ENCODE measurements at places on chromosomes 4 and X.

GRCh38 chr4:79585834-79586233 is 177.8 kb upstream of the GK2 start:
- no peak for DNase-seq

DNA sequence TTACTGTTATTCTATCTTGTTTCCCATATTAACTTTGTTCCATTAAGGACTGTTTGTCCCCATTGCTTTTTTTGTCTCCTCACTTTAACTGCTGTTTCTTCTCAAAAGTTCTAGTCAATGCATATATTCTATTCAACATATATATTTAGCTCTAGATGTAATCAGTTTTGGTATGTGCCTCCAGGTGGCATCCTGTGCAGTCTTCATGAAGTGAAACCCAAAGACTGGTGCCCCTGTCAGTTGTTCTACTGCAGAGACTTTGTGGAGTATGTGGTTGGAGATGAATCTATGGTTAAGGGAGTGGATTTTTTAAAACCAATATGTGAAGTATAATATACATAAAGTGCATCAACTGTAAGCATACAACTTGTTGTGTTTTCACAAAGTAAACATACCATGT is 57.0 kb downstream of the VAMP7 start:
- DNase-seq: no peak

DNA sequence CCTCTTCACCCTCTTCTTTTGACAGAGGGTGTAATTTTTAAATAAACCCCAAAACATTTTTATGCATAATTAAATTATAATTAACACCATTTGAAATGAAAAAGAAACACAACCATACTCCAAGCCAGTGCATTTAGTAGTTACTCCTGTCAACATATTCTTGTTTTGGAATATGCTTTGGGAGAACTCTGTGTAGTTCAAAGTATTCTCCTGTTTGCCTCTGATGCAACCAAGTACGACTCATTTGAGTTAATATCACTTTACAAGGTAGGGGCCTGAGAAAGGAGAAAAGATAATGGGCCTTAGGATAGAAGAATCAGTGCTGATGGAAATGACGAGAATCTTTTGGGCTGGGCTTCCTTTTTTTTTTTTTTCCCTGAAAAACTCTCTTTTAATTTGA is 2.7 kb downstream of the PTPN13 start:
- no peak for DNase-seq

- DNase-seq: no peak
These were observed 34.9 kb upstream of the PPP2R2C start for GRCh38 chr4:6507345-6507744.

DNA sequence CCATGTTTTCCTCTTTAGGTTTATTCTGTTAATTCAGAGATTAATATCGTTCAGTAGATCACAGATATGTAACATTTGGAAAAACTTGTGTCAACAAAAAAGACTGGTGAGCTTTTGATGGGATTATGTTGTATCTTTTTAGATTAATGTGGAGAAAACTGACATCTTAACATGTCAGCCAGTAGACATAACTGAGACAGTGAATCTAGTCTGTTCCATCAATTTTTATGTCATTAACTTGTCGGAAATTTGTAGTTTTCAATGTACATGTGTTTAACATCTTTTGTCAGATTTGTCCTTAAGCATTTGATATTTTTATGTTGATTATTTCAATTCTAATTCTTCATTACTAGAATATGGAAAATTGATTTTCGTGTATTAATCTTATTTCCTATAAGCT is 42.0 kb downstream of the APELA start:
- no peak for DNase-seq

- DNase-seq: no peak
These were observed 698.6 kb downstream of the SH3BGRL start for GRCh38 chrX:81900522-81900921.

DNA sequence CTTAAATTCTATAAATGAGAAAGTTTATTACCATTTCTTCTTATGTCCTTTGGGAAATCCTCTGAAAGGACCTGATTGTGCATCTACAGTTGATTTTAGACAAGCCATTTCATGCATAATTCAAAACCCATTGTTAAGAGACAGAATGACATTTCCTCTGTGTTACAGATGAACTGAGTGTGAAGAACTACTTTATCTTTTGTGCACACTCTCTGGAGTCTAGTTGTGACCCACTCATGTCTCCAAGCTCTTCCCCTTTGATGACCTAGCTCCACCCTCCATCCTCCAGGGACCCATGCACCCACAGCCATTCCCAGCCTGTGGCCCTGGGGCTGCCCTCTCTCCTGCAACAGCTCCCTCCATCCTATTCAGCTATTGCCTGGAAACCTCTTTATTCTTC is 57.5 kb upstream of the BMPR1B start:
- no peak for DNase-seq

GRCh38 chr4:10013722-10014121 is 7.6 kb downstream of the SLC2A9 start:
- DNase-seq: no peak

GRCh38 chrX:124217304-124218251 is 114.9 kb upstream of the TEX13D start:
- no peak for DNase-seq

DNA sequence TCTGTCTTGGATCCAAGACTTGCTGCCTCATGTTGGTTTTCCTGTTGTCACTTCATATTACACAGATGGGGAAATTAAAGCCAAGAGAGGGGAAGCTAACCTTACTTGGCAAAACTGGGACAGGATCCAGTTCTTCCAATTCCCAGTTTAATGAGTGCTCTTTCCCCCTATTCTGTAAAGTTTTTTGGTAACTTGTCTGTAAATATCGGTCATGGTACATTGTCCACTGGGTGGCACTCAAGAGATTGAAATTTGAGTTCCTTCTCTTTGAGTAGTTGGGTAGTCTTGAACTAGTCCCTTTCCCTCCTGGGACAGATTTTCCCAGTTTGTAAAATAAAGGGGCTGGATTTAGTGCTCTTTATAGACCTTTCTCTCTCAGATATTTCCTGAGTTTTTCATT is 12.4 kb upstream of the EOLA2 start:
- no peak for DNase-seq

- no peak for DNase-seq
These were observed 137.6 kb upstream of the TBL1X start for GRCh38 chrX:9327086-9327746.

- DNase-seq: no peak
These were observed 60.5 kb upstream of the PGRMC2 start for GRCh38 chr4:128347930-128348660.

DNA sequence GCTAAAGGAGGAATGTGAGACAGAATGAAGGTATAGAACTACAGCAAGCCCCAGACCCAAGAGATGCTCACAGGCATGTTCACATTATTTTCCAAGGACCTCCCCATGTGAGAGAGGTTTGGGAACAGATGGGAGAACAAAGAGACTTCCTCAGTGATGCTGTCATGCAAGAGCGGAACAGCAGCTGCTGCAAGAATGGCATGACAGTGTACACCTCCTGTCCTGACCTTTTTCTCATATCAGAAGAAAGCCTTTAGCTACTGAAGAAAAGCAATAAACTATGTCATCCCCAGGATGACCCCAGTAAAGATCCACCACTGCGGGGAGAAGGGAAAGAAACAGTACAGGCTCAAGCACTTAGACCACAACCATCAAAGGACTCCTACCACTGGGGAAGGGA is 7.2 kb downstream of the PRDM5 start:
- no peak for DNase-seq

GRCh38 chr4:138444260-138444659 is 202.1 kb upstream of the SLC7A11 start:
- DNase-seq: no peak

GRCh38 chrX:132732236-132732635 is 226.2 kb downstream of the HS6ST2 start:
- no peak for DNase-seq

DNA sequence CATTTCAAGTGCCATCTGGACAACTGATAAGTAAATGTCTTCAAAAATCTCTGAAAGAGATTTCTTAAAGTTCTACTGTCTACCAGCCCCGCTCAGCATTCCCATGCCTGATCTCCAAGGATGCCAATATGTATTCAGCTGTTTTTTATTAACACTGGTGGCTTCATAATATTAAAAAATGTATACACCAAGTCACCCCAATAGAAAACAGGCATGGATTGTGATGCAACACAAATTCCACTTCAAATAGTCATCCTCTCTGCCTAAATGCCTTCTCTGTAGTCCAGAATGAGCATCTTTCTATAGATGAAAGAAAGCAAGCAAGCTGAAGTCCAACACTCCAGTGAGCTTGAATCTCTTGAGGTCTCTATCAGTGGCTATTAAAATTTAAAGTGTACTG is 152.2 kb upstream of the PPARGC1A start:
- DNase-seq: no peak

DNA sequence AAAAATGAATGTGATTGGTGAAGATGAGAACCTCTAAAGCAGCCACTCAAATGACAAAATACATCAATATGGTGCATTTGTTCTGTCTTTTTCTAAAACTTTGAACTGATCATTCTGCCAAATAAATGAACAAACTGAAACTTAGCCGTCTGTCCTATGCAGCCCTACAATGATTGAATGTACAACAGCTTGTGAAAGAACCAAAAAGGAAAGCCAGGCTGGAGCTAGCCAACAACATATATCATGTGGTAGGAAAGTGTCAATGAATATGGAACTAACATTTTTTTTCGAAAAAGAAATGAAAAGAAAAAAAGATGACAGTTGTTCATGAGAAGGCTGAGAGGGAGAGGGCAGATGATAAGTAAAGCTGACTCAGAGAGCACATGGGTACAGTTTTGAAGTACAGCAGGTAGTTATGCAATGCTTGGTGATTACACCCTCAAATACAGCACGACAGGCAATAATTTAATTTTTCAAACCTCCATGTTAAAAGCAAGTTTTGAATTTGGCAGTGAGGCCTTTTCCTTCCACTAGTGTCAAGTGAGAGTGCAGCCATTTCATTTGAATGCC is 21.2 kb upstream of the SLC7A11 start:
- DNase-seq: no peak

DNA sequence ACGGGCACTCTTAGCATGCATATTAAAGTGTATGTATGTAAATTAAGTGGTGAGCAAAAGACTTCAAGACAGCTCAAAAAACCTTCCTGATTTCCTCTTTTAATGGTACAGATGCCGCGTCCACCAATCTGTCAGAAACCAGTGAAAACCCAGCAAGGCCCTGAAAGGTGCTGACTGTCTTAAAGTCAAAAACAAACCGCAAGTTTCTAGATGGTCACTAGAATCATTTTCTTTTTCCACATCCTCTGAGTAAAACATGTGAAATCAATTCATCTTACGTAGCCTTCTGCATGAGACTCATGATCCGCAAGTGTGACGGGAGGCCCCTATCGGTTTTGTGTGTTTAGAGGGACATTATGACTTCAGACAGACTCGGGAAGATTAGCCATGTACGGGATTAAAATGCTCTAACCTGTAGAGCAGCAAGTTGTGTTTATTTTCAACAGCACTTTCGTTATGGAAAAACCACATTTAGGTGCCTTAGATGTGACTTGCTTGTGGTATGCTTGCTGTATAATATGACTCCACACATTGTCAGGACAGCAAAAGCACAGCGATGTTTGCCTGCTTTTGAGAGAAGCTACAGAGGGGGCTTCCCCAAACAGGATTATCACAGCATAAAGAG is 88.2 kb upstream of the STS start:
- DNase-seq: no peak

All from stimulated activated CD8-positive, alpha-beta memory T cell treated with anti-CD3 and anti-CD28 coated beads, Interleukin-4, amount 100 ng/mL, for 4 hours (primary cell).